MCF 10A (cell line): ENCODE measurements at places on chromosomes 12 and 14.

DNA sequence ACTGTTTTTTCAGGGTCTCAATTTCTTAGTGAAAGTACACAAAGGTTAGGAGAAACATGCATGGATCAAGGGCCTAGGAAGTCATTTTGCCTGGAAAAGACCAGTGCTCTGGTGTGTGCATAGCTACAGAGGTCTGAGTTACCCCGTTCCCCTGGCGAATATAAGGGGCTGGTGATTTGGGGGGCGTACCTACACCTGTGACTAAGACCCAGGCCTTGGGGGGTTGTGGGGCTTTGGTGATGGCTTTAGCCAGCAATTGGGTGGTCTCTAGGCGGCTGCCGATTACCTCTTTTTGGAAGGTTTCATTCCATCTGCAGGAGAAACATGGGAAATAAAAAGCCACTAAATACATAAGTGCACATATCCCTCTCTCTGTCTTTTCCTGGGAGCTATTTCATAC lies 1.1 kb downstream of the SDR39U1 start:
- no peak for DNase-seq

GRCh38 chr12:106582249-106582591 lies 584 bp upstream of the RFX4 start:
- no peak for DNase-seq

- no peak for DNase-seq
Measured at GRCh38 chr14:102503641-102504327, 5.8 kb downstream of the ANKRD9 start.

- DNase-seq: no peak
Measured at GRCh38 chr12:14701809-14702568, 5.6 kb upstream of the GUCY2C start.

GRCh38 chr12:31518680-31519227 lies 72.2 kb downstream of the DENND5B start:
- peak; percentile 98 for DNase-seq

GRCh38 chr12:82833481-82833880 lies 146.8 kb downstream of the TMTC2 start:
- DNase-seq: no peak

GRCh38 chr12:63276537-63277365 lies 125.8 kb upstream of the AVPR1A start:
- DNase-seq: peak; percentile 67

DNA sequence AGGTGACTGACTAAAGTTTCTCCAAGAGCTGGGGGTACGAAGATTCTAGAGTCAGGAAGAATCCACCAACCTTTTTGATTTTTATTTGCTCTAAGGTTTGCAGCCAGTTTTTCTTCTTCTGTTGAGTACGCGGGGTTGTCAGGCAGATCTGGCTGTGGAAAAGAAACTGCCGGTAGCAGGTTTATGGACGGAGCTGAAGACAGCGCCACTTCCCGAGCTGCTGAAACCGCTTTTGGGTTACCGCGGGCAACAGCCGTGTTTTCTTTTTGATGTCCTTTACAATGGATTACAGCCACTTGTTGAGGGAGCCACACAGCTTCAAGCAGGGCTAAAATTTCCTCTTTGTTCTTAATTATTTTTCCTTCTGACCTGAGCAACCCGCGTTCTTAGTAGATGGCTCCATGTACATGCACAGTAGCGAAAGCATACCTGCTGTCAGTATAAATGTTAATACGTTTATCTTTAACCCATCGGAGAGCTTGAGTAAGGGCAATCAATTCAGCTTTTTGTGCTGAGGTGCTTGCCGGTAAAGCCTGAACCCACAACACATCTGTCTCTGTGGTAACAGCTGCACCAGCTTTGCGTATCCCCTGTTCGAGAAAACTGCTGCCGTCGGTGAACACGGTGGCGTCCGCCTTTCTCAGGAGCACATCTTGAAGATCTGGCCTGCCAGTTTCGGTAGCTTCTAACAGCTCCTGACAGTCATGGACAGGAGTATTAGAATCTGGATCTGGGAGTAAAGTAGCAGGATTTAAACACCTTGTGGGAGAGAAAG lies 674.3 kb downstream of the TMEM121 start:
- DNase-seq: no peak

GRCh38 chr12:77325511-77326236 lies 260.3 kb upstream of the E2F7 start:
- no peak for DNase-seq

DNA sequence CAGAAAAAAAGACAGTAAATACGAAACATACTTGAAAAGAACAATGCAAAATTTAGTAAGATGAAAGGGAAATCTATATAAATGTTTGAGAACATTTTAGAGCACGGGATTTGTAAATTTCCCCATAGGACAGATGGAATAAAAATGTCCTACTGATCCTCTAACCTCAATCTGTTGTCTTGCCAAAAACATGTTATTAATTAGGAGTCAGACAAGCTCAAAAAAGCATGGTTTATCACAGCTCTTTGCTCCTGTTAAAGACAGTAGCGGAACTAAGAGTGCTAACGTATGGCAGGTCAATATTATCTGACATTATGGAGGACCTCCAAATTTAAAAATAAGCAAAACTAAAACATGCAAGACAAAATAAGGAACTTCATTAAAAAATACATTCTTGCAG lies 12.9 kb downstream of the GMFB start:
- DNase-seq: no peak

DNA sequence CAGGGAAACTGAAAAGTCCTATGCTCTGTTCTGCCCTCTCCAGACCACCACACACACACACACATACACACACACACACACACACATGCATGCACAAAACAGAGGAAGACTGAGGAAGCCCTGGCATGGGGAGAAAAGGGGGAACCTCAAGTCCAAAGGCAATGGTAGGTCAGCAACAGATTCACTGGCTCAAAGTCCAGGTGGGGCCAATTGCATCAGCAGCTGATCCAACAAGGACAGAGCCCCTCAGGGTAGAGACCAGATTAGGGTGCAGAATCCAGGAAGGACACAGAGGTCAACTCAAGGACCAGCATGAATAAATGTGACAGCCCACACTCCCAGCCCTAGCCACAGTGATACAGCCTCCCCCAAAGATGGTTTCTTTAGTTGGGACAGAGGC lies 425.0 kb upstream of the SOX5 start:
- DNase-seq: no peak

DNA sequence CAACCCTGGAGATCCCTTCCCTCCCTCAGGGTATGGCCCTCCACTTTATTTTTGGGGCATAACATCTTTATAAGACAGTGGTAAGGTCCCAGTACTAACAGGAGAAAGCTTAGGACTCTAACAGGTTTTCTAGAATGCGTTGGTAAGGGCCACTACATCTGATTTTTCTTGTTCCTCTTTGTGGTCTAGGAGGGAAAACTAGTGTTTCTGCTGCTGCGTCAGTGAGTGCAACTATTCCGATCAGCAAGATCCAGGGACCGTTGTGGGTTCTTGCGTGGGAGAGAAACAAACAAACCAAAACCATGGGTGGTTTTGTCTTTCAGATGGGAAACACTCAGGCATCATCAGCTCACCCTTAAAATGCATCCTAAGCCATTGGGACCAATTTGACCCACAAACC lies 123.6 kb upstream of the SLC16A7 start:
- DNase-seq: no peak

DNA sequence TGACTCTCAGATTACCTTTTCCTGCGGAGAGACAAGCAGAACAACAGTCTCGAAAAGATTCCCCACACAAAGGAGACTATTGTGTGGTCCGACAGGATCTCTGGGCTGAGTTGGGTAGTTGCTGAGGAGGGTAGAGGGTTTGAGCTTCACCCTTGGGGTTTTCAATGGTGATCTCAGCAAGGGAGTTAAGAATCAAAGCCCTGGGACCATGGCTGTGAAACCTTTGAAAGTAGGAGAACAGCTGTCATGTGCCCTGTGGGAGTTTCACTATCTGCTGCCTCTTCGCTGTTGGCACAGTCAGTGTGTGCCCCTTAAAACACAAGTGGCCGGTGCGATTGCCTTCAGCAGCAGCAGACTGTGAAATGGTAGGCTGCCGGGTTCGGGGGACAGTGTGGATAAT lies 14.2 kb upstream of the PLEK2 start:
- no peak for DNase-seq

- peak; percentile 44 for DNase-seq
Measured at GRCh38 chr12:12892681-12893141, 1.3 kb downstream of the GPRC5A start.

DNA sequence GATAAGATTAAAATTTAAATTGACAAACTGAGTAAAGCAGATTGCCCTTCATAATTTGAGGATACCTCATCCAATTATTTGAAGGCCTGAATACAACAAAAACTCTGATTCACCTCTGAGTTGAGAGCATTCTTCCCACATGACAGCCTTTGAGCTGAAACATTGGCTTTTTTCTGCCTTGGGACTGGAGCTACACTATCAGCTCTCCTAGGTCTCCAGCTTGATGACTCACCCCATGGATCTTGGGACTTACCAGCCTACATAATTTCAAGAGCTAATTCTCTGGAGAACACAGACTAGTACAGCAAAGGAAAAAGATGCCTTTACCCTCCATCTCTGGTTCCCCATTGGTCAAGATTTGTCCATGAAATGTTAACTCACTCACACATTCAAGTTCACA lies 555.1 kb downstream of the FOXG1 start:
- no peak for DNase-seq

- DNase-seq: no peak
Measured at GRCh38 chr14:20970647-20970982, 15.3 kb downstream of the RNASE2 start.

- DNase-seq: no peak
Measured at GRCh38 chr12:64991121-64991611, 129.9 kb downstream of the WIF1 start.

DNA sequence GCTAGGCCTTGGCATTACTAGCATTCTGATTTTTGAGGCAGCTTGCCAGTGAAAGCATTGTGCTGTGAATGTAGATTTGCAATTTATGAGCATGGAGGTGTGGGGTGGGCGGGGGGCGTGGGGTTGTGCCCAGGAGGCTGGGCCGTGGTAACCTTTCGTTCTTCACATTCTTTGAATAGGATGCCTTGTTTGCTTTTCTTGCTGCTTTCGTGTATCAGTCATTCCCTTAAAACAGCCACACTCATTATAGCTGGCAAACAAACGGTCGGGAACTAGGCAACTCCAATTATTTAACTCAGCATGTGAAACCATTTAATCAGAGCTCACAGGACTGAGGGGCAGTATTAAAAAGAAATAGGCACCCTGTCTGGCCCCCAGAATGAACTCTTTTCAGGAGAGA lies 115.9 kb upstream of the PELI2 start:
- DNase-seq: no peak

- peak; percentile 60 for DNase-seq
Measured at GRCh38 chr14:75044322-75044721, 6.9 kb downstream of the MLH3 start.

DNA sequence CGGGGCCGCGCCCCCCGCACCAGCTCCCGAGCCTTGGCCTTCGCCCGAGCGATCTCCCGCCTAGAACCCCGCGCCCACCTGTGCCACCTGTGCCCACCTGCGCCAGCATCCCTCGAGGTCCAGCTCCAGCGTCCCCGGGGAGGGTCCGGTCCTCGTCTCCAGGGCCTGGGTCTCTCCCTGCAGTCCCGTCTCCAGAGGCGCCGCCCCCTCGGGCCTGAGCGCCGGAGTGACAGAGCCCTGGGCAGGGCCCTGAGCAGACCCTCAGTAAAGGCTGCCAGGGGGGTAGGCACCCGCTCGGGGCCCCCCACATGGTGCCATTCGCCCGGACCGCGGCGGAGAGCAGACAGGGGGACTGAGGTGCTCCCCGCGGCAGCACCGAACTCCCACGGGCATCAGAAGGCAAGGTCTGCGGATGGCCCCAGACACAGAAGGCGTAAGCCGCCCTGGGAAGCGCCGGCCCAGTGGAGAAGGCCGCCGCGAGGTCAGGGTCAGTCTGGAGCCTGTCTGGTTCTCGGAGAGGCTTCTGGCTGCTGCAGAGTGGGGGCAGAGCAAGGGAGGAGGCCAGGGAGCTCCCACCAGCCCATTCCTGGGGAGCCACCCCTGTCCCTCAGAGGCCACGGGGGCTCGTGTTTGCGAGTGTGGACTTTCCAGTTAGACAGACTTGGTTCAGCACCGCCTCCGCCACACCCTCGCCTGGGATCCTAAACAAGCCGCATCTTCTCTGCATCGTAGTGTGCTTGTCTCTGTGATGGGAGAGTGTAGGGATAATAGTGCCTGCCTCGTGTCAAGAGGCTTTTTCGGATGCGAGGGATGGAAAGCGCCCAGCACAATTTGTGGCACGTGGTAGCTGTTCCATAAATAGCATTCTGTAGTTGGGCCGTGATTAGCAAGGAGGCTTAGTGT lies 1.1 kb upstream of the PPP1R13B start:
- no peak for DNase-seq

DNA sequence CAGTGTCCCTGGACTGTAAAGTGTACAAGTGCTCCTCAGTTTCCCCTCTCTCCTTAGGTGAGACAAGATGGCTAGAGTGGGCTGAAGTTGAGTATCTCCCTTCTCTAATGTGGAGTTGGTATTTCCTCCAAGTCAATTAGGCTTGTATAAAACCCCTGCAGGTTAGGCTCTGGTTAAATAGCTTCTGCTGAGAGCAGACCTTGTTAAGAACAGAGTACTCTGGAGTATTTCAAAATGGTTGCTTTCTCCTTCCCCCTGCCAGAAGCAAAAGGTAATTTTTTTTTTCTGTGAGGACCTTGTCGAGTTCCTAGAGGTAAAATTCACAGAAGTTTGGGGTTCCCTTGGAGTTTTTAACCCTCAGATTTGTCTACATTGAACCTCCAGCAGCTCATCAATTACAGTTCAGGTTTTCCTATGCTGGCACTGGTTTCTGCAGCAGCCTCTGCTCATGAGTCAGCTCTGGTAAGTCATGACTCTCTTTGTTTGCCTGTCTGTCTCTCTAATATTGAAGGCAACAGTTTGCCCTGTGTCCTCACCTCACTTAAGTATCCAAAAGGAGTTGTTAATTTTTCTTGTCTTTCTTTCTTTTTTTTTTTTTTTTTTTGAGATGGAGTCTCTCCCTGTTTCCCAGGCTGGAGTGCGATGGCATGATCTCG lies 27.8 kb upstream of the GLIPR1 start:
- DNase-seq: peak; percentile 9

DNA sequence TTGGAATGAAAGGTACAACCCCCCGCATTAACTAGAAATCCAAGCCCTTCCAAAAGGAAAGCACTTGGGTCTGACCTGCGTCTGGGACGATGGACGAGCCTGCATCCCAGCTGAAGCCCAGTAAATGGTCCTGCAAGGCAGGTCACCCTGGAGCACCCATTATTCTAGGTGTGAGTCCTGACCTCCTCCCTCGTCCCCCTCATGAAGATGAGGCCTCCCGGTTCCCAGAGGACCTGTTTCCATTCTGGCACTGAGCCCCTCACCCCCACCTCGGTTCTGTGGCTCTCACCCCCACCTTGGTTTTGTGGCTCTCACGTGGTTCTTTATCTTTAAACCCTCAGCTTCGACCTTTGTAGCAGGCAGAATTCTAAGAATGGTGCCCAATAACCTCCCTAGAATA lies 7.3 kb downstream of the IFI27 start:
- no peak for DNase-seq

GRCh38 chr14:88901189-88901588 lies 76.7 kb downstream of the TTC8 start:
- no peak for DNase-seq

DNA sequence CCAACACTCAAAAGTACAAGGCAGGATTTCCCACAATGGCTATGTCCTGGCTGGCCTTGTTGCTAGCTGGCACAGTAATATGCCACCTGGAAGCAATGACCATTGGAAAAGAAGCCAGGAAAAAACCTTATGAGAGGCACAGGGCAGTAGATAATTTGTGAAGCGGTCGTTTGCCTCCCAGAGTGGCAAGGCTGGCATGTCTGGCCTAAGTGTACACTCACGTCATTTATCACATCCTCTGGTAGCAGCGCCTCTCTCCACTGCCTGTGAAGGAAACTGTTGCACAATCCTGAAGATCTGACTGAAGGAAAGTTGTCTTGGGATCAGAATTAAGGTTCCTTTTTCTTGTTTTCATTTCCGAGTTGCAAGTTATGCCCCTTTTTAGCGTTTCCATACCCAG lies 408.5 kb downstream of the ZFP36L1 start:
- DNase-seq: no peak

GRCh38 chr12:63916561-63917476 lies 72.3 kb downstream of the SRGAP1 start:
- peak; percentile 48 for DNase-seq
